ENCODE measurements at places on chromosomes 5 and 9.

DNA sequence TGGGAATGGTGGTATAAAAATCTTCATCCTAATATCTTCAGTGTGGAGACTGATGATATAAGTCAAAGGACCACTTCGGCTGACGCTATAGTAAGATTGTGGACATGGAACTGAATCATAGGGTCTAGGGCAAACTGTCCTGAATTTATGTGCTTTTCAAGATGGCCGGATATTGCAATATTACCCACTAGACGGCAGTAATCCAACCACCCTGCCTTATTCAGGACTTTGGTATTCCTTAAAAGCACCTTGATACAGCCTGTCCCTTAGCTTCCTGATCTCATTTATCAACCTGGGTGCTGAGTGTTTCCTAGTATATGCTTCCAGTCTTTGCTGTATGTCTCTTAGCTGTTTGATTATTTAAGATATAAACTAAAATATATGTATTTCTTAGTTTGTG is 71.2 kb upstream of the COX7C start:
- no peak for DNase-seq

- no peak for DNase-seq
Observed at GRCh38 chr5:113217619-113218184, 217.1 kb downstream of the TSSK1B start.

- DNase-seq: peak; percentile 71
Observed at GRCh38 chr5:43648499-43649124, 45.6 kb downstream of the NNT start.

GRCh38 chr9:111598733-111599091 is 735 bp downstream of the PTGR1 start:
- peak; percentile 66 for DNase-seq
